GM18507 (cell line): ENCODE measurements at places on chromosomes 12 and 14.

GRCh38 chr14:102077382-102077709, 9.5 kb downstream of the HSP90AA1 start:
- DNase-seq = no peak

DNA sequence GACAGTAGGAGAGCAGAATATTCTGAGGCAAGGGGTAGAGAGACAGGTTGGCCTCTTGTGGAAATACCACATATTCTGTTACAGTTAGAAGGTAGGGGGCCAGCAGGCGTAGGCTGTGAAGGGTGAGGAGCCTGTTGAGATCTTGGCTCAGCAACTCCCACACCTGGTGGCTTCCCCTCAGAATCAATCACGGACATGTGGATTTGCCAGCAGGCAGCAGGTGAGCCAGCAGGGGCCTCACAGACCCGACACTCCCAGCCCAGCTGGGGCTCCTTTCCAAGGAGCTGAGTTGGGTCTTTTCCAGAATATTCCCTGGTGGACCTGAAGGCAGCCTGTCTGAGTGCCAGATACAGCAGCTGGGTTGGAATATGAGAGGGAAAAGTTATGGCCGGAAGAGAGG, 150.0 kb upstream of the CRY1 start:
- no peak for DNase-seq

- DNase-seq = no peak
These were observed 16.4 kb upstream of the TC2N start for GRCh38 chr14:91883753-91884152.

GRCh38 chr12:13428538-13429265, 232.2 kb downstream of the EMP1 start:
- no peak for DNase-seq

GRCh38 chr14:69610874-69611171, 573 bp upstream of the SUSD6 start:
- DNase-seq = no peak

GRCh38 chr14:81051547-81051946, 96.1 kb downstream of the TSHR start:
- no peak for DNase-seq

- no peak for DNase-seq
These were observed 624.2 kb downstream of the GALC start for GRCh38 chr14:87368751-87369150.

DNA sequence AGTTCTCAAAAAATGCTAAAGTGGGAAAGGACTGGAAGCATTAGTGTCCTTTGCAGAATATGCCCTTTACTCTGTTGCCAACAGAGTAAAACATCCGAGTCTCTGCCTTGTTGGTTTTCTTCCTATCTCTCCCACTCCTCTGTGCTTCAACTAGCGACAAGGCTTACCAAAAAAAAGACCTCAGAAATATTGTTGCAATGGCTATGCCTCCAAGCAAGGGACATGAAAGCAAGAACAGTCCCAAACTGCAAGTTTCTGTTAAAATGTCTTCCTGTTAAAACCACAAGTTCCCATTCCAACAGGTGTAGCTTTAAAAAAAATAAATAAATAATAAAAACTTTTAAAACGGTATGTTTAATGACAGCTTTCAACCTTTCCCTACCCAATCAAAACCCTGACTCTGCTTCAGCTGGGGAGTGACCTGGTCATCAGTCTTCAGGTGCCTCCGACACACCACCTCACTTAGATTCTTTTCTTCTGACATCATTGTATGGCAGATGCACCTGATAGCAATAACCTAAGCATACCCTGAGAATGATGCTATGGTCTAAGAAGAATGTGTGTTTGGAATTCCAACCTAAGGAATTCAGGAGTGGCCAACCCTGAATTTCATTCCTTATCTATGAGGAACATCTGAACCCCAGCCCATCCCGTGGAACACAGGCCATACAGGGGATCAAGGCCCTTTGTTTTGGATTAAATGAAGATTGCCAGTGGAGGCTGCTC, 81.0 kb downstream of the RPS29 start:
- no peak for DNase-seq
